EH (cell line): ENCODE measurements at places on chromosomes 2 and 18.

DNA sequence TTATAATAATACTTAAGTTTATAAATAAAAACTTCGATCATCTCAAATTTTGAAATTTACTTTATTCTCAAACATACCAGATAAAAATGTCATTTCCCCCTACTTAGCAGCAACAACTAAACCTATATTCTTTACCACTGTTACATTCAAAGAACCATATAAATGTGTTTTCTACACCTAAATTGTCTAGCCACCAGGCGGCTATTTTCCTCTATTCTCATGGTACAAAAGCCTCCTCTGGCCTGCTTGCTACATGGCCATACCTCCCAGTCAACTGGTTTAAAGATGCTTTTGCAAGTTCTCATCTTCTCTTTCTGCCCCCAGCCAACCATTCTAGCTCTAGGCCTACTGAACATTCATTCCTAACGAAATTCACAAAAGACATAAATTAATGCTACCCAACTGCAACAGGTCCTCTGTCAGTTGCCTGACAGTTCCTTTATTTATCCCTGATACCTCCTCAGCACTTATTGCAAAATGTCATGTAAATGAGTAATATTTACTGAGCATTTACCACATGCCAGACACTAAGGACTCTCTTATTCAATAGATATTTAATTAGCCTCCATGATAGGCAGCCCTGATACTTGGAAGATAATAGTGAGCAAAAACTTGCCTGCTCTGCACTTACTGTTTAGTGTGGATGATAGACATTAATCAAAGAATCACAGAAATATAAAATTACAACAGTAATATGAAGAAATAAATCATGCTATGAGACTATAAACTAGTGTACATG, 5.0 kb downstream of the C1D start:
- DNase-seq = no peak

DNA sequence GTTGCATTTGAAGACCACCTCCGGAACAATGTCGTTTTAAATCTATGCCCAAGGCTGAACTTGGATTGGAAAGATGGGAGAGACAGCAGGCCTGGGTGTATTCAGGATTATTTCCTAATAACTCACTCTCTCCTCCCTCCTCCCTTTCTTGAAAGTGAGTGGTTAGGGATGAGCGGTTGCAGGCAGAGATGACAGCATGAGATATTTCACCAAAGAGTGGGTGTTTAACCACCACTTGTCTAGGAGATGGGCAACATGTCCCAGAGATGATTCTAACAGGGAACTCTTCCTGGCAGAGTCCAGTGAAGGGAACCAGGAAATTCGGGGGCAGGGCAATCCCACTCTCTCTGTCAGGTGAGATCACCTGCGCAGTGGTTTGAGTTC, 123.2 kb downstream of the KCTD1 start:
- peak; percentile 34 for DNase-seq

DNA sequence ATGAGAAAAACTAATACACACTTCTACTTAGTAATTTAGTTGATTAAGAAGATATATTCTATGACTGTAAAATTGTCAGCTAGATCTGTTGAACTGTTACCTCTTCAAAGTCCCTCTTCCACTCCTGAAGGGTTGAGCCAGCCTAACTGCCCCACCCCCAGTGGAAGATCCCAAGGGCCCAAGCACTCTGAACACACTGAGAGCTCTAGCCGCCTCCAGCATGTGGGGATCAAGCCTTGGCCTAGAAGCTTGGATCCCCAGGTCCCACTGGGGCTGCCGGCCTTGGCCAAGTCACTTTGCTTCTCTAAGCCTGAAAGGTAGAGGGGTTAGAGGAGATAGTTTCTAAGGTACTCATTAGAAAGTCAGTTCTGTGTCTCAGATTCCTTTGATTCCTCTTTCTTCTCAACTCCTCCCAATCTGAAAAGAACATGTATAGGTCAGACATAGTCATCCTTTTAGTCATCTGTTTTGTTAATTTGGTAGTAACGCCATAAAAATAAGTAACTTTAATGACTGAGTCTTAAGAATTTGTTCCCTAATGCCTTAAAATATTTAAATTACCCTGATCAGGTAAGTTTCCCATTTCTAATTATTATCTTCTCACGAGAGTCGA, 5.6 kb downstream of the CPSF3 start:
- DNase-seq = peak; percentile 66

DNA sequence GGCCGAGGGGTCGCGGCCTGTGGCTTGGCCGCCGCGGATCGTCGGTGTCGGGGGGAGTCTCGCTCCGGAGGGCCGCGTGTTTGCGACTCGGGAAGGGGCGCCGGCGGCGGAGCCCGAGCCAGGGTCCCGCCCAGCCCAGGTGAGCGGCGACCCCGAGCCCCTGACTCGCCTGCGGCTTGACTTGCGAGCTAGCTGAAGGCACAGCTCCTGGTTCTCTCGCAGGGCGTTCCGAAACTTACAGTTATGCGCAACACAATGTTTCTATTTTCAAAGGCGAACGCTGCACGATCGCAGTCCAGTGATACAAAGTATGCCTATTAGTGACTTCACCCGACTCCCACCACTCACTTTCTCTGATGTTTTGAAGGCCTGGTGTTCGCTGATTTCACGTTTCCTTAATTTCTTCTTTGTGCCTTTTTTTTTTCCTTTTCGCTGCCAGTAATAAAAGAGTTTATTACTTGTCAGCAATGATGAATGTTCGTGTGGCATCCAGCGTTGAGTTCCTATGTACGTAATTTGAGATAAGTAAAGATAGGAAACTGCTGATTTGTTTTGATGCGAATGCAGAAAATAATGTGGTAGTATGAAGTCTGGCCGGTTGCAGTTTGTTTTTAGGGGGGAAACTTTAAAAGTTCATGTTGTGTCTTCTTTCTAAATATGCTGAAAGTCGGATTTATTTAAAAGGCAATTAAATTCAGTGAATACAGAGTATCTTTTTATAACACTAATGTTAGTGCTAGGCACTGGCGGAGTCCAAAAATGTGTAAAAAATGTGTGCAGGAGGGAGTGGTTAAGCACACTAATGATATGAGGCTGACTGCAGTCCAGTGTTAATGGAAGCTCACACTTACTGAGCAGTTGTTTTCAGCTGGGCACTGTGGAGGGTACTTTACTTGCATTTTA, 706 bp downstream of the UBXN2A start:
- DNase-seq = peak; percentile 58

DNA sequence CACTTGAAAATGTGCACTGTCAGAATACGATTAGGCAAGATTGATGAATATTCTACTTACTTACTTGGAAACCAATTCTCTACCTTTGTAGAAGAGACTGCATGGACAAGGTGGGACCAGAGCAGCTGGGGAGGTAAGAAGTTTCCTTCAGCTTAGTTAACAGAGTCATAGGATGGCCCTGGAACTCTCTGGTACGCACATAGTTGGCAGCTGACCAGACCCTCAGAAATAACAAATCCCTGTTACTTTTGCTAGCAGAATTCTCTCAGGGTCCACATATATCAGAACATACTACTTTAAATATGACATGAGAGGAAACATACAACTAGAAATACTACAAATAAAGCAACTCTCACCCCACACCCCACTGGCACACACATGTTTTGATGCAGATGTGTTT, 24.8 kb upstream of the STAT1 start:
- peak; percentile 58 for DNase-seq

- peak; percentile 11 for DNase-seq
Measured at GRCh38 chr2:222049946-222050345, 248.9 kb downstream of the PAX3 start.

GRCh38 chr2:213187833-213188532, 36.6 kb upstream of the IKZF2 start:
- DNase-seq = peak; percentile 86

DNA sequence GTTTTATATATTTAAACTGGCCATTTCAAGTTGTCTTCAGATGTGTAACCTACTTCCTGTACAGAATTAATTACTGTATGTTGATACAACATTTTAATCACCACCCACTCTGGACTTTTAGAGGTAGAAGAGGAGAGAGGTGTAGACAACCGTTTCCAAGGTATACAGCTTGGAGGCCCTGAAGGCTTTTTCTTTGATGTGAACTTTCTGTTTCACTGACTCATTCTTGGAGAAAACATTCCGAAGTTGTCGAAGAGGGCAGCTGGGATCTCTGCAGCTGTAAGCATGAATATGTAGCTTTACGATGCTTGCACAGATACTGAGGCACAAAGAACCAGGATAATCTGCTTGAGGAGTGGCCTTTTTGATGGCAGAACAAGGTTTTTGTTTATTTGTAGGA, 137.0 kb downstream of the NCKAP5 start:
- peak; percentile 54 for DNase-seq

- DNase-seq = peak; percentile 40
Measured at GRCh38 chr18:62555135-62555534, 32.3 kb downstream of the ZCCHC2 start.

DNA sequence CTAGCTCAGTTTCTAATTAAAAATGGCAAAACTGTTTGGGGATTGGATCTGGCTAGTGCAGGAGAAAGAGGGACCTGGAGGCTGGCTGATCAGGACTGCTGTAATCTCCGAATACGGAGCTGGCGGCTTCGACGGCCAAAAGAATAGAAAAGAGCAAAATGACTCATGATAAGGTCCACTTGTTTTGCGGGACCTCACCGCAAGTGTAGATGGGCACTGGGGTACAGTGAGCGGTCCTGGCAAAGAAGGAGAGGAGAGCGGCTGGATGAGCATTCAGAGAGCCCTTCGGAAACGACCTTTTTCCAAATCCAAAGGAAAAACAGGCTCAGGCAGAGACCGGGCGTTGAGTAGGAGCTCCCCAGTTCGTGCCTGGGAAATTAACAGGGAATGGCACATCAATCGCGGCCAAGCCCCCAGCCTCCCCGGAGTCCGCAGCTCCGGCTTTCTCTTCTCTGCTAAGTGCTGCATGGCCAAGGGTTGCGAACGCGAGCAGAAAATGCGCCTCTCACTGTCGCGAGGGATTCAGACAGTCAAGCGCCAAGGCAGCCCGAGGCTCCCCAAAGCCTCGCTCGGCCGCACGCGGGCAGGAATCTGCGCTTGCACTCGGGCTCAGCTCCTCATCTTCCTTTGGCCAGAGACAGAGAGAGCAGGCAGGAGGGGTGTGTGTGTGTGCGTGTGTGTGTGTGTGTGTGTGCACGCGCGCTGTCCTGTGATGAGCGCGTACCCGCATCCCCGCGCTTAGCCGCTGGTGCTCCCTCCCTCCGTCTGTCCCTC, 1.8 kb downstream of the DCC start:
- no peak for DNase-seq

DNA sequence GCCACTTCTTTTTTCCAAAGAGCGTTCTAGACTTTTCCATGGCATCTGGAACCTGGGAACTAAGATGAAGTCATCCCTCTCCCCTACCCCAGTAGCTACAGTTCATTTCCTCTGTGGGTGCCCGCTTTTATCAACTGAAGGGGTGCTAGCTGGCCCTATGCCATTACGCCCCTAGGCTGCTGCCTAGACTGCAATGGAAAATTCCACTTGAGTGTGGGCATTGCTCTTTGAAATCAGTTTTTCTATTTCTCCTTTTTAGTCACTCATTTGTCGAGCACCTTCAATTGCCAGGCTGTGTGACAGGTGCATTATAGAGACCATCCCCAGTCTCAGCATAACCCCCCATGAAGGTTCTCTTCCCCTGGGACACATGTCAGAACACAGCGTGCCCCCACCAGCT, 7.3 kb downstream of the TEX51 start:
- no peak for DNase-seq

GRCh38 chr18:22790545-22791309, 142.4 kb upstream of the RBBP8 start:
- no peak for DNase-seq

GRCh38 chr2:51289045-51289444, 257.1 kb upstream of the NRXN1 start:
- DNase-seq = no peak

DNA sequence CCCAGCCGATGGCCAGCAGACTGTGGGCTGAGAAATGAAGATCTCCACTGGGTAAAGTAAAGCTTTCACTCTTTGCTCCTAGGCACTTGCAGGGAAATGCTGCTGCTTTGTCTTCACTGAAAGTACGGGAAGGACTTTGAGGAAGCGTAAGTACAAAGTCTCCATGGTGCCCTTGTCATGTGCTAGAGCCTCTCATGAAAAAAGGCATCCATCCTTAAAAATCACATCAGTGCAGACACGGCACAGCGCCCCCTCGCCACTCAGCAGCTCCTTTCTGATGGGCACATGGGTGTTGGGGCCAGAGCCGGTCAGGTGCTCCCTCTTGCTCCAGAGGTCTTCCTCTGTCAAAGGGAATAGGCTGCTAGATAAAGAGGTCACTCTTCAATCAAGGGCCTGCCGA, 109.0 kb upstream of the STPG4 start:
- no peak for DNase-seq

- DNase-seq = no peak
Measured at GRCh38 chr2:119857742-119858141, 98.0 kb downstream of the PTPN4 start.

DNA sequence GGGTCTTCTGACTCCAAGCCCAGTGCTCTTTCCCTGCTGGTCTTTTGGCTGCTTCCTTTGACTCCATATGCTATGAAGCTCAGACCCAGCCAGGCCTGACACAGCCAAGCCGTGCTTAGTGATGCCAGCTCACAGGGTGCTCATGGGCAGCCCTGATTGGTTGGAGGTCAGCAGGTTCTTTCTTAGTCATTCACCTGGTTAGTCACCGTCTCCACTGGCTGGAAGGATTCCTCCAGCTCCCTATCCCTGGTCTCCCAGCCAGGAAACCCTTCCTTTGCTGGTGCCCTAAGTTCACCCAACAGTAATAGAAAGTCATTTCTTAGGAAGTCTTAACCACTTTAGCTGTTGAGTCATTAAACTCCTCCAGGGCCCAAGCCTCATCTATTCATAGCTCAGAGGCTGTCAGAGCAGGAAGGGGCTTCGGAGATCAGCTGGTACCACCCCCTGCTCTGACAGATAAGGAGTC, 3.9 kb downstream of the KCNK3 start:
- peak; percentile 95 for DNase-seq

DNA sequence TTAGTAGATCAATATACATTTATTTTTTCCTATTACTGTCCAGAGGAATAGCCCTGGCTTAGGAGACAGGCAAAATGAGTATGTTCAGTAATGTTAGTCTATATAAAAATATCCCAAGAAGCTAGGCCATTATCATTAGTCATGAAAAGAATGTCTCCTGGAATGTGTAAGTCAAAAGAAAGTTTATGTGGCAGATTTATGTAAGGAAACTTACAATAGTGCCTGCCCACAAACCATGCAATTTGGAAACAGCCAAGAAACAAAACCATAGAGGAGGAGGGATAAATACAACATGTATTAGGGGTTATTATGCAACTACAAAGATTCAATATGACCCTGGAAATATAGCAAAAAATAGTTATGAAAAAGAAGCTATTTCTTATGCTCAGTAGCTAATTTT, 96.3 kb downstream of the NOL4 start:
- no peak for DNase-seq

DNA sequence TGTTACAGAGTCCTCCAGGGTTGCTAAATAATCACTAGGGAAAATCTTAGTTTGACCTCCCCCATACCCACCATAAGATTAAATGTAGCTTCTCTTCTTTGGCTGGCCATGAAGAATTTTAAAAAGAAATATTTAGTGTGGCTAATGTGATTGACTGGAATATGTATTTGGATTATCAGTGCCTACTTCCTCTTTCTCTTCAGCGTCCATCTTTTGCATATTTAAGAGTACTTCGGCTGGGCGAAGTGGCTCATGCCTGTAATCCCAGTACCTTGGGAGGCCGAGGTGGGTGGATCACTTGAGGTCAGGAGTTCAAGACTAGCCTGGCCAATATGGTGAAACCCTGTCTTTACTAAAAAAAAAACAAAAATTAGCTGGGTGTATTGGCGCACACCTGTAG, 28.8 kb downstream of the ADAM23 start:
- no peak for DNase-seq

GRCh38 chr2:3217646-3218045, 160.0 kb downstream of the EIPR1 start:
- DNase-seq = no peak

GRCh38 chr2:9979977-9980376, 28.5 kb downstream of the GRHL1 start:
- no peak for DNase-seq
